ENCODE measurements at places on chromosomes 5 and 9. TPM values are rescaled to one million over a fixed set of nuclear protein-coding genes. Genes with fewer than 3 reads are reported as not detected.

PRLR gene
- under 0.01 TPM for total RNA-seq

FREM1 gene
- total RNA-seq, result 0.56 TPM

IFNA5 gene
- not detected for total RNA-seq

CNTNAP3B gene
- total RNA-seq, result 25.0 TPM

UGCG gene
- total RNA-seq, result 83.9 TPM

Data from aortic smooth muscle cell (primary cell).